SW480 (cell line): ENCODE measurements at places on chromosomes 13 and 19.

DNA sequence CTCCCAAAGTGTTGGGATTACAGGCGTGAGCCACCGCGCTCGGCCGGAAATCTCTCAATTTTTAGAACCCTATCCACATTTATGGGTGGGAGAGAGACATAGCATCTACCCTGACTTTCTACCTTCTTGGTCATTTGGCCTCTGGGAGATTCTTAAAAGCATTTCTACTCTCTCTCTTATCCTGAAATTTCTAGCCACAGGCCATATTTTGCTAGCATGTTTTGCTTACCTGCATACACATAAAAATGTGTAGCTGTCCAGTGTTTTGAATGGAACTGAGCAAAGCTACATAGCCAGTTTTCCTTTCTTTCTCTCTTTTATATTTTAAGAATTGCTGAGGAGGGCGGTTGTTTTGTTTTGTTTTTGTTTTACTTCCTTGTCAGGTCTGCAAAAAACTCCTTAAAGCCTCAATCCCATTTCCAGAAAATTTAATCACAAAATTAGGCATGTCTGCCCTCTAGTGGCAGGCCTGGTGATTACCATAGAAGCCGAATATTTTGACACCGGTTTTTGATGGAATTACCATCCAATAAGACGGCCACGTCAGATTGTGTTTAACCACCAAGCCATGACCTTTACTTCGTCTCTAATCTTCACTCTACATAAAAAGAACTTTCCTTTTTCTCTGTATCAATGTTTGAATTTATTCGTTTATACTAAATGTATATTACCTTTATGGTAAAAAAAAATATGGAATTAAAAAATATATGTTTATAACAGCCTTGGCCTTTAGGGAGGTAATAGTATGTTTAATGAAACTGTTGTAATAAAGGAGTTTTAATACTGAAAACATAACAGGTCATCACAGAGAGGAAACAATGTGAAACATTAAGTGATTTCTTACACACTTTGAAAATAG, 34.4 kb upstream of the OXGR1 start:
- peak; percentile 33 for DNase-seq

DNA sequence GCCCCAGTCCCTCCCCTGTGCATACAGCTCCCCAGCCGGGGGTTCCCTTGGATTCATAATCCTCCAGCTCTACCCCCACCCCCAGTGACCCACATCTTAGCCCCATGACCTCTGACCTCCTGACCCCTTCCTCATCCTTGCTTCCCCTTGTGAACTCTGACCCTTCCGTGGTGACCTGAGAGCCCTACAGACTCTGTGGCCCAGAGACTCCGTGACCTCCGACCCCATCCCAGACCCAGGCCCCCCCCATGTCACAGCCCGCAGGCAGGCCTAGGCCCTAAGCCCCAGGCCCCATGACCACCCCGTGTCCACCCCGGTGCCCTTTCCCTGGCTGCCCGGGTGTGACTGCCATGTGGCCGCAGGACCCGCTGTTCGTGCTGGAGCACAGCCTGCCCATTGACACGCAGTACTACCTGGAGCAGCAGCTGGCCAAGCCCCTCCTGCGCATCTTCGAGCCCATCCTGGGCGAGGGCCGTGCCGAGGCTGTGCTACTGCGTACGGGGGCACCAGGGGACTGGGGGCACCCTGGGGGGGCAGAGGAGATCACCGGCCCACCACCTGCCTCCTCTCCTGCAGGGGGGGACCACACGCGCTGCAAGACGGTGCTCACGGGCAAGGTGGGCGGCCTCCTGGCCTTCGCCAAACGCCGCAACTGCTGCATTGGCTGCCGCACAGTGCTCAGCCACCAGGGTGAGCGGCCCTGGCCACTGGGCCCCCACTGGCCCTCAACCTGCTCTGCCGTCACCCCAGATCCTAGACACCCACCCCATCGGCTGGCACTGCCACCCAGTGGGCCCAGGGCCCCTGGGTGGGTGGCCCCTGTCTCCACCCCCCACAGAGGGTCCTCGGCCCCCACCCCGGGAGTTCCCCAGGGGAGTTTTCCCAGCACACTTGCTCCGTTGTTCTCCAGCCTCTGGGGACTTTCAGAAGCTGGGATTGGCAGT, 2.4 kb upstream of the SPIB start:
- DNase-seq = no peak

DNA sequence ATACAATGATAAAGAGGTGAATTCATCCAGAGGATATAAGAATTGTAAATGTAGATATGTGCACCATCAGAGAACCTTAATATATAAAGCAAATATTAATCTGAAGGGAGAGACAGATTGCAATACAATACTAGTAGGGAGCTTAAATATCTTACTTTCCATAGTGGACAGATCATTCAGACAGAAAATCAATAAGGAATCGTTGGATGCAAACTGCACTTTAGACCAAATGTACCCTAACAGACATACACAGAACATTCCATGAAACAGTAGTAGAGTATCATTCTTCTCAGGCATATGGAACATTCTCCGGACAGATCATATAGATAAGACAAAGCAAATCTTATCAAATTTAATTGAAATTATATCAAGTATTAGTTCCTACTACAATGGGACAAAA, 35.0 kb upstream of the ZNF766 start:
- DNase-seq = no peak

- DNase-seq = no peak
These were observed 2074.3 kb downstream of the PCDH9 start for GRCh38 chr13:65155861-65156260.

- no peak for DNase-seq
These were observed 38.2 kb upstream of the CEACAM21 start for GRCh38 chr19:41537789-41538188.
